ENCODE measurements at places on chromosomes 3 and 15. TPM values are rescaled to one million over a fixed set of nuclear protein-coding genes. Genes with fewer than 3 reads are reported as not detected.

KPNA1 gene
- total RNA-seq, result 24.5 TPM

EIF4A2 gene
- total RNA-seq, result 240 TPM

IQCH gene
- total RNA-seq, result 2.3 TPM

STAB1 gene
- total RNA-seq, result 7.1 TPM

TUSC7 gene
- total RNA-seq, result not detected

MRPS22 gene
- total RNA-seq, result 38.7 TPM

Measured in cardiac atrium fibroblast (primary cell).